Uterine smooth muscle cell (primary cell): ENCODE measurements at places on chromosomes 3 and 15. TPM values are rescaled to one million over a fixed set of nuclear protein-coding genes. Genes with fewer than 3 reads are reported as not detected.

Gene EAF2
- 2.2 and 3.4 TPM in 2 replicates for total RNA-seq

Gene ADAMTS9
- 1.1 and 2.1 TPM in 2 replicates for total RNA-seq

Gene MRAS
- 39.2 and 73.6 TPM in 2 replicates for total RNA-seq

Gene TAGLN3
- total RNA-seq, result 9.2 and 29.5 TPM in 2 replicates

Gene CRYBG3
- total RNA-seq, result 28.4 and 34.1 TPM in 2 replicates

Gene SUSD5
- 2.3 and 4.1 TPM in 2 replicates for total RNA-seq
